ENCODE measurements at places on chromosomes 2 and 18. TPM values are rescaled to one million over a fixed set of nuclear protein-coding genes. Genes with fewer than 3 reads are reported as not detected.

DNA sequence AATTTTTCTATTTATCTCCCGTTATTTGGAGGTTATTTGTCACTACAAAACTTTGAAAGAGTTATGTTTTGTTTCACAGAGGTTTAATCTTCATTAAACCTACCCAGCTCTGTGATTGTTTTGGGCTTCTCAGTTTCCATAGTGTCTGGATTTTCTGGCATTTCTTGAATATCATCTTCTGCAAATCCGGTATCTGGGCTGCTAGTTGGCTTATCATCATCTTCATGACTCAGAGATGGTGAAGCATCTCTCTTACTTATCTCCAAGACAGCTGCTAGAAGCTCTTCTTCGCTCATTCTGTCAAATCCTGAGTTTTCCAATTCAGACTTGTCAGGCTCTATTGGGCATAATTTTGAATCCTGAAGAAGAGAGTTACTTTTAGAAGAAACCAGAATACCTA lies 55.6 kb downstream of the VIL1 start:
- H3K27ac ChIP-seq, result no peak overlapping the region
- no peak for DNase-seq
- H3K4me3 ChIP-seq, result no peak overlapping the region
- peaks cover 35% of the 10 kb centered on the region for H3K36me3 ChIP-seq
- no peaks in the 10 kb centered on the region for H3K27me3 ChIP-seq

GRCh38 chr2:151438506-151438905 lies 28.8 kb downstream of the RIF1 start:
- no peak overlapping the region for H3K27ac ChIP-seq
- peaks cover 54% of the 10 kb centered on the region for H3K36me3 ChIP-seq
- H3K27me3 ChIP-seq, result no peaks in the 10 kb centered on the region
- H3K4me1 ChIP-seq, result no peaks in the 10 kb centered on the region

DNA sequence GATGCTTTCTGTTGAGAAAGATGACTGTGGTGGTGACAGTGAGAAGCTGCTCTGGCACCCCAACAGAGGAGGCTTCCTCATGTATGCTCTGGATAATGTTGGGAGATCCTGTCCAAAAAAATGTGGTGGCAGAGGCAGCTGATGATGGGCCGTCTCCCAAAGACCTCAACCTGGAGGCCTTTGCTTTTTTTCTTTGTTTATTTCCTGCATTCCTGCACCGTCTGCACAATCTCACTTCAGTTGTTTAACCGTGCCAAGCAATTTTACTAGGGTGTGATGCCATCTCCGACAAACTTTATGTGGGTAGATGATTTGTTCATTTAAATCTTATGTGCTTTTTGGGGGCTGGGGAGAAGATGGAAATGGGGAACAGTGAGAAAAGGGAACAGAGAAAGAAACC lies 62.2 kb upstream of the IGFBP5 start:
- no peaks in the 10 kb centered on the region for H3K36me3 ChIP-seq
- H3K4me3 ChIP-seq, result no peak overlapping the region

GRCh38 chr2:146602383-146602782 lies 1242.4 kb upstream of the ACVR2A start:
- H3K27me3 ChIP-seq, result no peaks in the 10 kb centered on the region
- H3K4me1 ChIP-seq, result no peaks in the 10 kb centered on the region
- no peak overlapping the region for H3K4me3 ChIP-seq
- no peak for DNase-seq
- no peak overlapping the region for H3K27ac ChIP-seq

- H3K36me3 ChIP-seq, result no peaks in the 10 kb centered on the region
- no peaks in the 10 kb centered on the region for H3K4me1 ChIP-seq
Measured at GRCh38 chr2:100733391-100734187, 86.3 kb upstream of the NPAS2 start.

DNA sequence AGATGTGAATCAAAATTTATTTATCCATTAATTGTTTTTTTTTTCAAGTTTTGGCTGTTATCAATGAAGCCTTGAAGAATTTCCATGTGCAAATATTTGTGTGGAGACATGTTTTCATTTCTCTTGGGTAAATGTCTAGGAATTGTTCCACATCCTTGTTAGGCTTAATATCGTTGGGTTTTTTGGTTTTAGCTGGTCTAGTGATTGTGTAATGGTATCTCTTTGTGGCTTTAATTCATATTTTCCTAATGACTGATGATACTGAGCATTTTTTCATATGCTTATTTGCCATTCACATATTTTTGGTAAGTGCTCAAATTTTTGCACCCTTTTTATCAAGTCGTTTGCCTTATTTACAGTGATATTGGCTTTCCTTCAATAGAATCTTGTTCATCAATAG lies 250.3 kb upstream of the EPHA4 start:
- H3K4me3 ChIP-seq, result no peak overlapping the region
- H3K27ac ChIP-seq, result no peak overlapping the region
- H3K27me3 ChIP-seq, result no peaks in the 10 kb centered on the region
- H3K36me3 ChIP-seq, result no peaks in the 10 kb centered on the region

GRCh38 chr2:100194951-100195350 lies 52.6 kb upstream of the AFF3 start:
- H3K4me3 ChIP-seq, result no peak overlapping the region
- no peak overlapping the region for H3K27ac ChIP-seq
- H3K4me1 ChIP-seq, result no peaks in the 10 kb centered on the region
- DNase-seq, result no peak

- H3K27me3 ChIP-seq, result peaks cover 45% of the 10 kb centered on the region
- H3K36me3 ChIP-seq, result no peaks in the 10 kb centered on the region
- H3K4me1 ChIP-seq, result peaks cover 9% of the 10 kb centered on the region
Measured at GRCh38 chr2:175004730-175004979, 526 bp downstream of the CHN1 start.

GRCh38 chr2:177393203-177393755 lies 706 bp downstream of the AGPS start:
- peak overlapping the region; percentile 68 for H3K27ac ChIP-seq
- no peaks in the 10 kb centered on the region for H3K27me3 ChIP-seq
- DNase-seq, result no peak
- peak overlapping the region; percentile 86 for H3K4me3 ChIP-seq
- H3K36me3 ChIP-seq, result no peaks in the 10 kb centered on the region

- no peaks in the 10 kb centered on the region for H3K36me3 ChIP-seq
- DNase-seq, result no peak
Measured at GRCh38 chr18:43405097-43405496, 127.8 kb upstream of the SYT4 start.

DNA sequence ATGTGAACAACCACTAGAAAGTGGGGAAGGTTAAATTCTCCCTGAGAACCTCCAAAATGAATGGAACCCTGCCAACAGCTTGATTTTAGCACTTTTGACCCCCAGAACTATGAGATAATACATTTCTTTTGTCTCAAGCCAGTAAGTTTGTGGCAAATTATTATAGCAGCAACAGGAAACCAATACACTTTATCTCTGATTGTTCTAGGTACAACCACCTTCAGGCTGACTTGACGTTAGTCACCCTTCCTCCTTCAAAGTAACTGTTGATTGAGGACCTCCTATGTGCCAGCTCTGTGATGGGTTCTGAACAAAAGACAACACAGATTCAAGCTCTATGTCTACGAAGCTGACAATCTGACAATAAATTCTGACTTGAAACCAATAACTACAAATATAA lies 318.9 kb downstream of the NCKAP5 start:
- H3K27me3 ChIP-seq, result no peaks in the 10 kb centered on the region
- H3K4me1 ChIP-seq, result no peaks in the 10 kb centered on the region
- no peak overlapping the region for H3K4me3 ChIP-seq
- DNase-seq, result no peak
- H3K27ac ChIP-seq, result no peak overlapping the region
- no peaks in the 10 kb centered on the region for H3K36me3 ChIP-seq

DNA sequence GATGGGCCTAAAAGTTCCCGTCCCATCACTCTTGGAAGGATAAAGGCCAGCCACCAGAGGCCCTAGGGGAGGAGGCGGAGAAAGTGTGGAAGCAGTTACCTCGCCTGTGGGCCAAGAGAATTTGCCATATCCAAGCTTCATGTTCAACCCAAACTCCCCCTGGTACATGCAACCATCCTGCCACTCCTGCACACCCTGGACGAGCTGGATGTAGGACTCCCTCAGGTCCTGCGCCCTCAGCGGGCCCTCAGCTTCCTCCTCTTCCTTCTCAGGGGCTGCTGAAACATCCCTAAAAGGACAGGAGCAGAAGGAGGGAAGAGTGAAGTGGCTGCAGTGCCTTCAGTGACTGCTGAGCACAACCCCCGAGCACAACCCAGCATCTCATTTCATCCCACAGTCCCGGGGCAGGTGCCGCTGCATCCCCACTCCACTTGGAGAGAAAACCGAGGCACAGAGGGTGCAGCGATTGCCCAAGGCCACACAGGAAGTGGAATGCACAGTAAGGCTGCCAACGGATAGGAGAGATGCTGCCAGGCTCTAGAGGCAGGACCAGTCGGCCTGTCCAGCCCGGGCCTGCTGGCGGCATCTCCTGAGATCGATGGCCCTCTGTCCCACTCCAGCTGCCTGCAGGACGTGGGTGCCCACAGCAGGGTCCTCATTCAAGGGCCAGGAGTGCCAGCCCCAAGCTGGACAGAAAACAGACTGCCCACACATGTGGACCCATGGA lies 2.9 kb downstream of the ANKMY1 start:
- no peak overlapping the region for H3K4me3 ChIP-seq
- no peak for DNase-seq
- H3K36me3 ChIP-seq, result peaks cover 14% of the 10 kb centered on the region
- peaks cover 28% of the 10 kb centered on the region for H3K4me1 ChIP-seq
- H3K27ac ChIP-seq, result no peak overlapping the region

GRCh38 chr2:8394131-8394530 lies 287.7 kb upstream of the ID2 start:
- H3K36me3 ChIP-seq, result no peaks in the 10 kb centered on the region
- H3K4me1 ChIP-seq, result no peaks in the 10 kb centered on the region
- no peak overlapping the region for H3K4me3 ChIP-seq
- H3K27ac ChIP-seq, result no peak overlapping the region

DNA sequence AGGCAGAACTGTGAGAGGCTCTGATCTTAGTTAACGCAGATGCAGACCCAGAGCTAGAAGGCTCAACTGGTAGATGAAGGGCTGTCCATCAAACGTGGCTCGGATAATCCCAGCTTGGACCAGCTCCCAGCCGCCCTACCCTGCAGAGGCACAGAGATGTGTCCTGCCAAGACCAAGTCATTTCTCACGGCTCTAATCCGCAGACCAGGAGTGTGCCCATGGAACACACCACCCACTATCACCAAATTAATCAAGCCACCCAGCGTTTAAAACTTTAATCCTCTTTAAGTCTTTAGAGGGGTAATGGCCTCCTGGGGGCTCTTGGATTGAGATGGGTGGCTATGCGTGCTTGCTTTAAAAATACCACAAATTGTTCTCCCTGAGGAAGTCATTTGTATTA lies 17.5 kb downstream of the LYPD1 start:
- no peak overlapping the region for H3K4me3 ChIP-seq
- no peaks in the 10 kb centered on the region for H3K4me1 ChIP-seq
- no peak overlapping the region for H3K27ac ChIP-seq
- H3K36me3 ChIP-seq, result no peaks in the 10 kb centered on the region

DNA sequence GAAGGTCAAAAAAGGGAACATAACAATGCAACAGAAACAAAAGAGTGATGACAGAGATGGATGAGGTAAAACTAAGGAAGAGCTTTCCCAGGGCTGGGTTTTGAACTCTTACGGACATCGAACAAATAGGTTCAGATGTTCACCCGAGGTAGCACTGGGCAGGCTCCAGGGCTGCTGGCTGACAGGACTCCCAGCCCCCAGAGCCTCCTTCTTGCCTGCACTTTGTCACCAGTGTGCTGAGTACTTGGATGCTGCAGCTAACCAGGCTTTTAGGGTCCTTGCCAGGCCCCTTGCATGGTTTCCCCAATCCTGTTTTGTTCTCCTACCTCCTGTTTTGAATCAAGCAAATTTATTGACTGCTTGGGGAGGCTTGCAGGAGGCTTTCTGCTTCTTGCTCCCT lies 322.9 kb downstream of the DYSF start:
- no peaks in the 10 kb centered on the region for H3K4me1 ChIP-seq
- H3K27ac ChIP-seq, result no peak overlapping the region
- no peaks in the 10 kb centered on the region for H3K36me3 ChIP-seq
- no peak for DNase-seq

DNA sequence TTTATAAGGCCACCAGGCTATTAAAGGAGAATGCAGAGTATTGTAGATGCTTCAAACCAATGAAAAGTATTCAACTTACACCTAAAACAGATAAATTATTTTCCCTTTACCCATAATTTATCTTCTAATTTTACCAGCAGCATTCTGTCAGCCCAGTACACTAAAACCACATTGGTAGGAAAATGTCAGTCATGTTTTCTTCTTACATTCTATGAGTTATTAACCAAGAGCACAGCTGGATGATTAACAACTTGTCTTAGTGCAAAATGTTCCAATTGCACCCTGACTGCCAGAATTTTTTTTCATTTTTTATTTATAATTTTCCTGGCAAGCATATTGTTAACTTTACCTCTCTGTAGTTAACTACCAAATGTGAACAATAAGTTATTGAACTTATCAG lies 79.0 kb upstream of the WDR75 start:
- H3K36me3 ChIP-seq, result no peaks in the 10 kb centered on the region
- no peaks in the 10 kb centered on the region for H3K4me1 ChIP-seq
- DNase-seq, result no peak
- H3K4me3 ChIP-seq, result no peak overlapping the region
- no peak overlapping the region for H3K27ac ChIP-seq
- no peaks in the 10 kb centered on the region for H3K27me3 ChIP-seq

- H3K27ac ChIP-seq, result no peak overlapping the region
- H3K36me3 ChIP-seq, result no peaks in the 10 kb centered on the region
- H3K4me3 ChIP-seq, result no peak overlapping the region
- peaks cover 76% of the 10 kb centered on the region for H3K4me1 ChIP-seq
- no peak for DNase-seq
Measured at GRCh38 chr2:74028741-74029140, 44.0 kb downstream of the TET3 start.

- H3K4me3 ChIP-seq, result no peak overlapping the region
- H3K36me3 ChIP-seq, result no peaks in the 10 kb centered on the region
- no peaks in the 10 kb centered on the region for H3K27me3 ChIP-seq
- no peak overlapping the region for H3K27ac ChIP-seq
Measured at GRCh38 chr18:53894675-53895442, 329.6 kb downstream of the MBD2 start.

GRCh38 chr18:49819823-49820671 lies 6.7 kb upstream of the ACAA2 start:
- peak overlapping the region; percentile 34 for H3K4me3 ChIP-seq
- peak overlapping the region; percentile 4 for H3K27ac ChIP-seq
- no peaks in the 10 kb centered on the region for H3K36me3 ChIP-seq
- peaks cover 54% of the 10 kb centered on the region for H3K4me1 ChIP-seq
- DNase-seq, result peak; percentile 40

- H3K4me3 ChIP-seq, result no peak overlapping the region
- H3K36me3 ChIP-seq, result peaks cover 1% of the 10 kb centered on the region
- H3K4me1 ChIP-seq, result no peaks in the 10 kb centered on the region
Measured at GRCh38 chr2:24287171-24287570, 73.2 kb downstream of the ITSN2 start.

Gene CD207
- total RNA-seq, result not detected

Gene PROKR1
- total RNA-seq, result 0.09 TPM

Gene FKBP7
- total RNA-seq, result 3.1 TPM

Gene STRN
- 26.9 TPM for total RNA-seq
